ENCODE measurements at places on chromosomes 16 and 17.

GRCh38 chr17:45364531-45365390, 47.9 kb upstream of the MAP3K14 start:
- no peak for DNase-seq

GRCh38 chr17:66789093-66789492, 45.8 kb upstream of the CACNG5 start:
- no peak for DNase-seq

- no peak for DNase-seq
Observed at GRCh38 chr17:61335845-61336655, 63.6 kb upstream of the TBX2 start.

DNA sequence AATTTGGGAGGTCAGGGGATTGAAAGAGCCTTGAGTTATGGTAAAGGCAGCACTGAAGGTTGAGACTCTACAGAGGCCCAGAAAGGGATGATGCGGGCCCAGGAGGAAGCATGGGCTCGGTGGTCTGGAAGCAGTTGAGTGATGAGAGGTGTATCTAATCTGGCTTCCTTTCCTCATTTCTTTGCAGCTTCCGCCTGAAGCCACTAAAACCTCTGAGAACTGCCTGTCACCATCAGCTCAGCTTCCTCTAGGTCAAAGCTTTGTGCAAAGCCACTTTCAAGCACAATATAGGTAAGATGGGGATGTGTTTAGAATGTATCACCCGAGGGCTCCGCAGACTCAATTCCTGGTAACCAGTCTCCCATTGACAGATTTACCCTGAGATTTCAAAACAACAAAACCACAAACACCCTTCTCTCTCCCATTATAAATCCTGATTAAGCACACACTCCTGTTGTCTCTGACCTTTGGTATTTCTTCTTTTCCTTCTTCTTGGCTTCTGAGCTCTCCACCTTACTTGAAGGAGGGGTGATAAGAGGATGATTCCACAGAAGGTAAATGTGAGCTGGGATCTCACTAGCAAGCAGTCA, 21.2 kb downstream of the USP43 start:
- DNase-seq = no peak

- DNase-seq = no peak
Observed at GRCh38 chr17:73072219-73072962, 20.1 kb downstream of the SLC39A11 start.

DNA sequence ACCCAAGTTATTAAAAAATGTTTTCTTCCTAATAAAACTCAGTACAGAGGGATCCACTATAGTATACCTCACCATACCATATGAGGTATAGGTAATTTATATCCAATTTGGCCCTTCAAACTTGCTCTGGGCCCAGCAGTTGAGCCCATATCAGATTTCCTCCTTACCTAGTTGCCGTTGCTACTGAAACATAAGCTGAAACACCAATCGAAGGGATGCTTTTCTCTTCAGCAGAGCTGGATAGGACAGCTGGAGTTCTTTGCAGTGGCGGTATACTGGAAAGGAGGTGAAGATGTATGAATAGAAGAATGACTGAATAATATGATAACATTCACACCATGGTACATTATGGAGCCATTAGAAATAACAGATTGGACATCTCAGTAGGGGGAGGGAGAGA, 42.7 kb downstream of the TNRC6C start:
- no peak for DNase-seq

DNA sequence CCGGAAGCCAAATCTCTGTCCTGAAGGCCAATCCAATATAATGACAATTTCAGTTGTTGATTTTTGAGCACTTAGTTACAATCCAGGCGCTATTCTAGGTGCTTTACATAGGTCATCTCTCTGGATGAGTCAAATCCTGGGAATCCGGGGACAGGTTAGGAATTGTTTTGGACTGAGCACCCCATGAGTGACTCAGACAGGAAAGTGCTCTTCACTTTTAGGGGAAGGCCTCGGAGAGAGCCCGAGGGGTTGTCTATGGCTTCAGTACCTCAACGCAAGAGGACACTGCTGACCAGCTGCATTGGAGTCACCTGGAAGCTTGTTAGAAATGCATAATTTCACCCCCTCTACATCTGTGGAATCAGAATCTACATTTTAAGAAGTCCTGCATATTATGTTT, 108.8 kb downstream of the IRX5 start:
- DNase-seq = no peak

DNA sequence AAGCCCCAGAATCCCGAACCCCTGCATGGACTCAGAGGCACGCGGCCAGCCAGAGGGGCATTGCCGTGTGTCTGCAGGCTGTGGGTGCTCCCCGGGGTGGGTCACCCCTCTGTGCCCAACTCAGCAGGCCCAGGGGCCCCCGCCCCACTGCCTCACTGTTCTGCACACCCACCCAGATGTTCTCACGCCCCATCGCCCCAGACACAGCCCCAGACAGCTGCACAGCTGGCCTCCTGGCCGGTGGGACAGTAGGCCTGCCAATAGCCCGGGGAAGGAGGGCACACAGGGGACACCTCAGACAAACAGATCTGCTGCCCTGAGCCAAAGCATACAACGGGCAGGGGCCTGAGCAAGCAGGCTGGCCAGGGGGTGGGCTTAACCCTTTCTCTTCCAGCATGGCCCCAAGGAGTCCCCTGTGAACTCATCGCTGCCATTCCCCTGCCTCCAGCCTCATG, 27.6 kb upstream of the NXPH3 start:
- DNase-seq = no peak

DNA sequence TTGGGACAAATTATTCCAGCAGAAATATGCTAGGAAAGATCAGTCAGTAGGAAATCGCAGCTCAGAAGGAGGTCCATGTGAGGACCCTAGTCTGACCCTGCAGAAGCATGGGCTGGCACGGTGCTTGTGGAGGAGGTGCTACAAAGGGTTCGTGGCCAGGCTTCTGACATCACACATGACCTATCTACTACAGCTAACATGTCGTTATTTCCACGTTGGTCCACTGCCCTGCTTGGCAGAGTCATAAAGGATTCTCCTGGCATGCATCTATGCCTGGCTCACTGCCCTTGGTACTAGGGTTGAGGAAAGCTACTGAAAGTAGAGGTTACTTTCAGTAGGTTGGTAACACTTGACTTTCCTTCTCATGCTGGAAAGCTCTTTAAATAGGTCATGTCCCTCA, 118.1 kb upstream of the SHISA6 start:
- no peak for DNase-seq

- no peak for DNase-seq
Observed at GRCh38 chr16:88118376-88118775, 167.1 kb downstream of the BANP start.

DNA sequence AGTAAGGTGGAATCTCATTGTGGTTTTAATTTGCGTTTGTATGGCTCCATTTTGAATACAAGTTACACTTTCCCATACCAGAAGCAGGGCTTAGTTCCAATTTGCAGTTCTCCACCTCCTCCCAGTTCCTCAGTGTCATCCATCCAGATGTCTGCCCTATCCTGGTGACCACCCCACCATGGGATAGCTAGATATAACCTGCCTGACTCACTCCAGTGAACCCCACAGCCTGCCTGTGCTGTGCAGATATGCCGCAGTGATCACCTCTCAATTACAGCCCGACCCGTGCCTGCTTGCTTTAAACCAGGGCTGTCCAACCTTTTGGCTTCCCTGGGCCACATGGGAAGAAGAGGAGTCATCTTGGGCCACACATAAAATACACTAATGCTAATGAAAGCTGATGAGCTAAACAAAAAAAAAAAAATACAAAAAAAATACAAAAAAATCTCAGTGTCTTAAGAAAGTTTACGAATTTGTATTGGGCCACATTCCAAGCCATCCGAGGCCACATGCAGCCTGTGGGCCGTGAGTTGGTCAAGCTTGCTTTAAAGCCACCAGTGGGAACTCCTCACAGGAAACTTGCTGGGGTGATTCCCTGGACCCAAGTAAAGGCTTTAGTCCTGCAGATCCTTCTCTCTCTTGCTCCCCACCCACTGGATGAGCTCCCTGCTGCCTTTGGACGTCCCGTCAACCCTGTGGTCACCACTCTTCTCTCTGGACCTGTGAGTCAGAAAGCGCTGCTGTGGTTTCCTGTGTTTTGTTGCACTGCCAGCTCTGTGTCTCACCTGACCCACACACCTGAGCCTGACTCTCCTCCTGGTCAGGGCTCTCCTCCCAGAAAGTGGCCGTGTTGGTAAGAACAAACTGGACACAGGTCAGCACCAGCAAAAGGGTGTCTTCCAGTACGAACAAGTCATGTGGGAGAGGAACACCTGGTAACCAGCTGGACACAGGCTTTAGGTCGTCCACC, 83.0 kb downstream of the EMP2 start:
- no peak for DNase-seq

GRCh38 chr17:73622381-73622780, 21.9 kb downstream of the SDK2 start:
- no peak for DNase-seq

DNA sequence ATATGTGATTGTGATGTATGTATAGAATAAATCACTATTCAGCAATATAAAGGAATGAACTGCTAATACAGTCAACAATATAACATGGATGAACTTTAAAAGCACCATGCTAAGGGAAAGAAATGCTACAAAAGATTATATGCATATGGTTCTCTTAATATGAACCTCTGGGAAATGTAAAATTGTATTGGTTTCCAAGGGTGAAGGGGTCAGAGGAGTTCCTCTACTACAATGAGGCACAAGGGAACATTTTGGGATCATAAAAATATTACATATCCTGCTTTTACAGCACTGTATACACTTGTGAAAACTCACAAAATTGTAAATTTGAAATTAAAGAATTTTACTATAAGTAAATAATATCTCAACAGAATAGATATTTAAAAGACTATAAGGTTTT, 111.4 kb downstream of the CA10 start:
- no peak for DNase-seq

- DNase-seq = no peak
Observed at GRCh38 chr16:29789775-29790182, 772 bp upstream of the KIF22 start.

GRCh38 chr17:81171941-81172340, 5.9 kb upstream of the AATK start:
- DNase-seq = no peak

- no peak for DNase-seq
Observed at GRCh38 chr16:2512735-2513404, 882 bp upstream of the ATP6V0C start.

- DNase-seq = no peak
Observed at GRCh38 chr17:7559320-7560171, 996 bp downstream of the TNFSF13 start.

- no peak for DNase-seq
Observed at GRCh38 chr17:74212209-74212912, 1.0 kb upstream of the TTYH2 start.

DNA sequence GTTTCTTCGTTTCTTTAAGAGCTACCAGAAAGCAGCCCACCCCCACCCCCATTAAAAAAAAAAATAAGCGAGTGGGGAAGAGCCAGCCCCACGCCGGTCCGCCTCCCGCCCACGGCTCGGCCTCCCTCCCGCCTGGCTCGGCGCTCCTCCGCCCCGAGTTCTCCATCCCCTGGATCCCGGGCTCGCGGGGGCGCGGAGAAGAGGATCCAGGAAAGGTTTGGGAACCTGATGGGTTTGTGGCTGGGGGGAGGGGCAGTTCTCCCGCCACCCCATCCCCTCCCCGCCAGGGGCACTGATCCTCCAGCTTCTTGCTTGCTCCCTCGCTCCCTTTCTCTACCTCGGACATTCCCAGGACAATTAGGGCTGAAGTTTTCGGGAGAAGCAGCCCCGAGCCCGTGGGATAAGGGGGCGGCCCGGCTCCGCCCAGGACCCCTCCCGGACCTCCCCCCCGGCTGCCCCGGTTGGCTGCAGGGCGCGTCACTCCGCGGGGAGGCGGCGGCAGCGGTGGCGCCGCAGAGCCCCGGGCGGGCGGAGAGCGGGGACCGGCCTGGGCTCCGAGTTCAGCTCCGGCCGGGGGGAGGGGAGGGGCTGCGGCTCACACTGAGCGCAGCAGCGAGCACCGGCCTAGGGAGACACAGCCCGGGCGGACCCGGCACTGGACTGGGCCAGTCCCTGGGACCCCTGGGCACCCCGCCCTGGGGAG, 1.0 kb upstream of the SALL1 start:
- DNase-seq = no peak

GRCh38 chr16:57019746-57020145, 30.4 kb downstream of the NLRC5 start:
- DNase-seq = no peak

DNA sequence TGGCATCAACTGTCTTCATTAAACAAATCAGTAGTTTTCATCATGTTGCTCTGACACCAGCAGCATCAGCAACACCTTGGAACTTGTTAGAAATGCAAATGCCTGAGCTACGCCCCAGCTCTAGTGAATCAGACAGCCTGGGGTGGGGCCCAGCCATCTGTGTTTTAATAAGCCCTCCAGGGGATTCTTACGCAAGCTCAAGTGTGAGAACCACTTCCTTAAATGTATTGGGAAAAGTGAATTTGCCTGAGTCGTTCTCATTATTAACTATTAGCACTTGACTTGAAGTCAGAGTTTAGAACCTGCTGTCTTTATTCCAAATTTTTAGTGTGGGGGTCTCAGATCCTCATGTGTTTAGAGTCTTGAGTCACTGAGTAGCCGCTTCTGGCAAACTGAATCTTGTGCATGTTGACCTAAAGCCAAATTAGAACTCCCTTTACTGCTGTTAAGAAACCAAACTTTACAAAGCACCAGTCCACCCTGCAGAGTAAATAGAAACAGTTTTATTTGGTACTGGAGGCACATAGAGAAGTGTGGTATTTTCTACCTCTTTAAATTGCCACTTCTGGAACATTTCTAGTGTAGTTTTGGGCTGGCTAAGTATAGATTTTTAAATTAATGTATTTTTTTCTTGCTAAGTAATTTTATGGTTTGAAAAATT, 137.4 kb upstream of the COX10 start:
- no peak for DNase-seq

- no peak for DNase-seq
Observed at GRCh38 chr16:2985462-2985861, 5.2 kb upstream of the PKMYT1 start.

GRCh38 chr17:37276475-37276874, 99.3 kb upstream of the C17orf78 start:
- DNase-seq = no peak

- no peak for DNase-seq
Observed at GRCh38 chr17:49571764-49572163, 3.9 kb upstream of the NXPH3 start.

GRCh38 chr17:49436174-49436573, 21.5 kb upstream of the PHB1 start:
- no peak for DNase-seq

- no peak for DNase-seq
Observed at GRCh38 chr16:64754279-64754678, 367.6 kb downstream of the CDH11 start.
